ENCODE measurements at places on chromosomes 3 and 15.

DNA sequence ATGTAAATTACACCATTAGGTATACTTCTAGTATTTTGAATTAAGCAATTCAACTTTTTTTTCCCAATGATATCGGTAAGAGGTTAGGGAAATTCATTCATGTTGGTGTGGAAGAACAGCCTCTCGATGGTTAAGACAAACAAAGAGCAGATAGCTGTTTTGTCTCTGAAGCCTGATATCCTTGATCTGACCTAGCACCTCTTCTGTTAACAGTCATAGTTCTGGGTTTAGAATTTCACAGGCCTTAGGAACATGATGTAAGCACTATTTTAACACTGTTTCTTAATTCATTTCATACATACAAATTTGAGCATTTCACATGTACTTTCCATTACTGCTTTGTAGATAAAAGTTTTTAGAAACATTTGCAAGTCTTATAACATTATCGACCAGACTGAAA lies 367.5 kb upstream of the ZNF385D start:
- DNase-seq: no peak

DNA sequence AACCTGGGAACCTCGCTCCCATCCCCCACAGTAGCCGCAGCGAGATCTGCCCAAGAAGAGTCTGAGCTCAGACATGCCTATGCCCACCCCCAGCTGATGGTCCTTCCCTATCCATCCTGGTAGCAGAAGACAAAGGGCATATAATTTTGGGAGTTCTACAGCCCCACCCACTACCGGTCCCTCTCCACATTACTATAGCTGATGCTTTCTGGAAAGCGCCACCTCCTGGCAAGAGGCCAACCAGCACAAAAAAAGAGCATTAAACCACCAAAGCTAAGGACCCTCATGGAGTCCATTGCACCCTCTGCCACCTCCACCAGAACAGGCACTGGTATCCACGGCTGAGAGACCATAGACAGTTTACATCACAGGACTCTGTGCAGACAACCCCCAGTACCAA lies 168.4 kb downstream of the MEGF11 start:
- peak; percentile 36 for DNase-seq

DNA sequence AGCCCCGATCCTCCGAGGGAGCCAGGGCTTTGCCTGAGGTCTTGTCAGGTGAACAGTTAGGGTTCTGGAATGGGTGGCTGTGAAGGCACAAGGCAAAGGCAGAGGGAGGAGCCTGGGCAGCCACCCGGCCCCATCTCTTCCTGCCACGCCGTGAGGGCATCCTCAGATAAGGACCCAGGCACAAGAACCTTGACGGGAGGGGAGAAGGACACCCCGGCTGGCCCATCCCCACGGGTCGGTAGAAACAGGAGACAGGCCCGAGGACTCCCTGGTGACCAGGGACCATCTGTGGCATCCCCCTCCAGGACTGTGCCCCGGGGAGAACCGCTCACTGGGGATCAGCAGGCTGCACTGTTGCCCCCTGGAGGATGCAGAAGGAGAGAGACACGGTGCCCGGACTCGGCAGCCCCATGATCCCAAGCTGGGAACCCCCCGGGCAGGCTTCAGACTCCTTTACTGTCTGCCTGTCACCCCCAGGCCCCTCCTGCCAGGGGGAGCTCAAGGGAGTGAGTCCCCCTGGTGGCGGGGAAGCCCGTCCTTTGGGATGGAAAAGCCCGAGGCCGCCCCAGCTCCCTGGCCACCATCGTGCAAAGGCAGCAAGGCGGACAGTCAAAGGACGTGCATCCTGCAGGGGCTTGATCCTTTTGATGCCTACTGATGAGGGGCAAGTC lies 12.3 kb upstream of the PCSK6 start:
- peak; percentile 72 for DNase-seq

DNA sequence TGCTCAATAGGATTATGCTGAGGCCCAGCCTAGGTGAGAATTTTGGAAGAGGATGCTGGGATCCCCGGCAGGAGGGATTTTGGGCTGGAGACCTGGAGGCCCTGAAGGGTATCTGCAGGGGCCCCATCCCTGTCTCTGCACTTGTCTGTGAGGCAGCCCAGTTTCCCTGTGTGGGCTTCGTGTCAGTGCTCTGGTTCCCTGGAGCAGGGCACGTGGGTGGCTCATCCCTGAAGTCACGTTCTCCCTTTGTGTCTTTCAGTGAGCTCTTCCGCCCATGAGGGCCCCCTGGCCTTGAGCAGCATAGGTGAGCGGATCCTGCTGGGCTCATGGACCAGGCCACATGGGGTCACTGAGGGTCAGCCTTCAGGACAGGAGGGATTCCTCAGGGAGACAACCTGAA lies 217.9 kb downstream of the SNRPN start:
- peak; percentile 3 for DNase-seq

- DNase-seq: no peak
Measured at GRCh38 chr3:128598884-128599664, 51.5 kb downstream of the RPN1 start.

DNA sequence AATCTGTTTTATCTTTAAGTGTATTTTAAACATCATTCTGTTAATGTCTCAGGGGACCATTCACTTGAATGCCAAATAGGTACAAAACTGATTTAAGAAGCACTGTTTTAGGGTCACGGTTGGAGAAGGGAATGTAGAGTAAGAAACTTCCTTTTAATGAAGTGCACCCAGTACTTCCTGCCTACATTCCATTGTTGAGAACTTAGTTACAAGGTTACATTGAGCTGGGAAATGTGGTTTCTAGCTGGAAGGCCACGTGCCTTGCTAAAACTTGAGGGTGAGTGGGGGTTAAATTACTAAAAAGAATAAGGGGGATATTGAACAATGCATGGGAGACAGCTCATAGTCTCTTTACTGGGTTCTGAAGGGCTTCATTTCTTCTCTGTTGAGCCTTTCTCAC lies 78.3 kb upstream of the TBC1D5 start:
- no peak for DNase-seq

- DNase-seq: no peak
Measured at GRCh38 chr15:53351373-53351772, 408.1 kb downstream of the WDR72 start.

DNA sequence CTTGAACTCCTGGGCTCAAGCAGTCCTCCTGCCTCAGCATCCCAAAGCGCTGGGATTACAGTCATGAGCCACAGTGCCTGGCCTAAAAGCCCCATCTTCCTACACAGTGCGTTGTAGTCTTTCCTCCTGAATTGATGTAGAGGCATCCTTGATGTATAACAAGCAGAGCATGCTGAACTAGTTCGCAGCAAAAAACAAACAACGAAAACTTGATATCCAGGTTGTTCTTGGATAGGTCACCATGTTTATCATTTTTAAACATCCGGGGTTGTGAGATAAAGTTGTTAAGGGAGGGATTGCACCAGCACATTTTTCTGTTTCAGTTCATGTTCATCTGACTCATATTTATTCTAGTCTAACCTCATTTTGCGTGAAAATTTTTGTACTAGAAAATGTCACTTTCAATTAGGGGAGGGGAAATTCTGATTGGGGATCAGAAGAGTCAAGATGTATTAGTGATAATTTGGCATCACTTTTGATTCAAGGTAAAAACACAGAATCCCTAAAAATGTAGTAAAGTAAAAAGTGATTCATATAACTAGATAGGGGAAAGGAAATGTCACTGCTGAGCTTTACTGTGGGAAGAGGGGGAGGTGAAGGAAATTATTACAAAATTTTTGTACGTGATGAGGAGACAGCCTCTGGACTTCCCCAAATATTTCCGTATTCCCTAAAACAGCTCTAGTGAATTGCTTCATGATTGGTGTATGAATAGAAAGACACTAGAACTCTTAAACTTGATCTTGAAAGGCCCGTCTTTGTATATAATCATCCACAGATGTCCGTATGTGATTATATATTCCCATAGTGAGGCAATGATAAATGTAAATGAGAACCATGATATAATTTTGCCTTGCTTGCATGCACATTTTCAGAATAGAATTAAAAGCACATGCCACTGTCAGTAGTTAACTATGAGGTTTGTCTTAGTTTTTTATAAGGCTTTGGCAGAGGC lies 22.9 kb downstream of the RAB8B start:
- DNase-seq: peak; percentile 39

DNA sequence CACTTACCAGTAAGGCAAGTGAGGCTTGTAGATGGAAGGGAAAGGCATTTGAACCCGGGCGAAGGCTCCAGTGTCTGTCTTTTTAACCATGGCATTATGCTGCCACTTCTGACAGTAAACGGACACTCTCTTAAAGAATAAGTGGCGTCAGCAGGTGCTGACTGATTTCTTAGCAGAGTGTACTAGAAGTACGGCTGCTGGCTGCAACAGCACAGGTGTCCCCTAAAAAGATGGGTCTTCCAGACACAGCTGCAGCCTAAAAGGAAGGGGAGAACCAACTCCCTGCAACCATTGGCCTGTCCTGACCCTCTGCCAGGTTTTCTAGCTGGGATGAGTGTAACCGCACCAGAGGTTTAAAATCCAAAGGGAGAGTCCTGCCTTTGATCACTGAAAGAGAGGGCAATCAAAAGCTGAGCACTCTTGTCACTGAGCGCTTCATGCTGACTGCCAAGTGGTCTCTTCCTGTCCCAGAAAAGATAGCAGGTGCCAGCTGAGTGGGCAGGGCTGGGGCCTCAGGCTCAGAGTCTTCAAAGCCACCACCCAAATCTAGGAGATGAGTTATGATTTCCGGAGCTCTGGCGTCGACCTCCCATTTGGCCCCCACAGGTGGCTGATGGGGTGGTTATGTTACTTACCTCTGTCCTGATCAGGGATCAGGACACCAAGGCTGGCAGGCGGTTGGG lies 255.8 kb downstream of the SLCO3A1 start:
- DNase-seq: no peak

DNA sequence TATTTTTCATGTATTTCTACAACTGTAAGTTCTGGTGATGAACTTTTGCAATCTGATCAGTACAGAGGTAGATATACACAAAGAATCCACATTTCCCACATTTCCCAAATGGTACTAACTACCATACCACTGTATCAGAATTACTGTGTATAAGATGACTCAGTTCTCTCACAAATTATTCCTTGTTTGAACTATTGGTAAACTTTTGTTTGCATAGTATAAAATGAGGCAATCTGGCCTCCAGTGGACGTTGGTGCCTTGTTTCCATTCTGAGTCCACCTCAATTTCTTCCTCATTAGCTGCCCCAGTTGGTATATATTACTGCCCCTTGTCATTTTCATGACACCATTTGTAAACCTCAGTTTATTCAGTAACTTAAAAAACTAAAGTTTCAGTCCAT lies 38.5 kb downstream of the SPTSSB start:
- DNase-seq: no peak

- DNase-seq: no peak
Measured at GRCh38 chr15:92429378-92430068, 35.8 kb downstream of the ST8SIA2 start.

GRCh38 chr3:13158871-13159270 lies 85.6 kb upstream of the IQSEC1 start:
- DNase-seq: no peak

GRCh38 chr3:170765419-170766078 lies 104.4 kb downstream of the RPL22L1 start:
- no peak for DNase-seq

GRCh38 chr15:62306851-62307504 lies 141.9 kb upstream of the C2CD4B start:
- peak; percentile 20 for DNase-seq

DNA sequence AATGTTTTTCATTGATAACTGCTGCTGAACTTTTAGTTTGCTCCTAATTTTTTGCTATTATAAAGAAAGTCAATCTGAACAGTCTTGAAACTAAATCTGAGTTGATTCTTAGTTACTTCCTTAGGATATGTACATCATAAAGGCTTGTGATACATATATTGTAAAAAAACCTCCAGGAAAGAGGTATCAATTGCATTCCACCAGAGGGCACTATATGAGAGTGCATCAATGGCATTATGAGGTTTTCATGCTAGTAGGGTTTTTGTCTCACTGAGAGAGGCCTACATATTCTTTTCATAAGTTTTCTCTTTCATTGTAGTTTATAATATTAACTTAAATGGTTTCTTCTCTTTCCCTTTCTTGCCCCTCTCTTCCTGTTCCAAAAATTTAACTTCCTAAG lies 46.9 kb downstream of the PIK3R4 start:
- no peak for DNase-seq

DNA sequence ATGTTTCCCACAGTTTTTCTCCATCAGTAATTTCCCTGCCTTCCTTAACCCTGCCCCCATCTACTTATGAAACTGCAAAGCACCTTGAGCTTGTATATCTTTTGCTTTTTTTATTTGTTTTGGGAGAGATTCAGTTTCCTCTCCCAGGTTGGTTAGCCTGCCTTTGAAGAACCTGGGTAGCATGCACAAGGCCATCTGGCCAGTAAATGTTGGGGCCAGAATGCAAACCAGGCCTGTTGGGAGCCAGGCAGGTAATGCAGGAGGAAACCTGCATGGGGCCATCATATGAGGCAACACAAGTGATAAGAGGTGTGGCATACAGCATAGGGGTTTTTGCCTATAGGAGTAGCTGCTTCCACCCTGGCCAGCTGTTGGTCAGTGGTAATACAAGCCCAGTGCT lies 17.7 kb downstream of the SYNPR start:
- no peak for DNase-seq

GRCh38 chr3:16071206-16071605 lies 103.3 kb upstream of the GALNT15 start:
- DNase-seq: no peak

- DNase-seq: peak; percentile 73
Measured at GRCh38 chr3:23810343-23811184, 4.8 kb downstream of the UBE2E1 start.

- no peak for DNase-seq
Measured at GRCh38 chr3:52893723-52894122, 3.6 kb downstream of the STIMATE start.

DNA sequence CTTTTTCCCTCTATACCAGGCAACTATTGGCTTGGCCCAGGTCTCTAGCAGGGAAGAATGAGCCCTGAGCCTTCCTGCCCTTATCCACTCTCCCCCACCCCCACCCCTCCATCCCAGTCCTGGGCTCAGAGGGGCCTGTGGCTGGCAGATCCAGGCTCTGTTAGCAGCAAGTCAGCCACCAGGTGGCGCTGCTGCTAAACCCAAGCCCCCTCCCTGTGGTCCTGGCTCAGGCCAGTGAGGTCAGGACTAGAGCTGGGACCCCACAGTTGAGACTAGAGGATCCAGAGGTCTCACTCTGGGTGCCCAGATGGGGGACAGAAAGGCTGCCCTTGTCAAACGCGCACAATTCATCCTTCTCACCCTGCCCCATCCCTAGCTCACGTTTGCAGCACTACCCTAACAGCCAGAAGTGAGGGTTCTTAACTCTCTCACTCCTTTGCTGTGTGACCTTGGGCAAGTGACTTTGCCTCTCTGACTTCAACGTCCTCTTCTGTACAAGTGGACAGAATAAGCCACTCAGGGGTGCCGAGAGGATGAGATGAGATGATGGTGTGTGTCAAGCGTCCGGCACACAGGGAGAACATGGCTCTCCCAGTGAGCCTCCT lies 46.8 kb upstream of the SLC6A1 start:
- DNase-seq: peak; percentile 59

All from activated T-cell treated with anti-CD3 and anti-CD28 coated beads, Interleukin-2, amount 50 U/mL, for 48 hours (primary cell).